Endodermal cell (in vitro differentiated cells): ENCODE measurements at places on chromosomes 16 and 17.

GRCh38 chr17:52134641-52135040, 23.9 kb downstream of the CA10 start:
- H3K4me1 ChIP-seq: no peaks in the 10 kb centered on the region
- DNase-seq: no peak
- H3K4me3 ChIP-seq: no peak overlapping the region
- H3K27me3 ChIP-seq: peaks cover 62% of the 10 kb centered on the region

DNA sequence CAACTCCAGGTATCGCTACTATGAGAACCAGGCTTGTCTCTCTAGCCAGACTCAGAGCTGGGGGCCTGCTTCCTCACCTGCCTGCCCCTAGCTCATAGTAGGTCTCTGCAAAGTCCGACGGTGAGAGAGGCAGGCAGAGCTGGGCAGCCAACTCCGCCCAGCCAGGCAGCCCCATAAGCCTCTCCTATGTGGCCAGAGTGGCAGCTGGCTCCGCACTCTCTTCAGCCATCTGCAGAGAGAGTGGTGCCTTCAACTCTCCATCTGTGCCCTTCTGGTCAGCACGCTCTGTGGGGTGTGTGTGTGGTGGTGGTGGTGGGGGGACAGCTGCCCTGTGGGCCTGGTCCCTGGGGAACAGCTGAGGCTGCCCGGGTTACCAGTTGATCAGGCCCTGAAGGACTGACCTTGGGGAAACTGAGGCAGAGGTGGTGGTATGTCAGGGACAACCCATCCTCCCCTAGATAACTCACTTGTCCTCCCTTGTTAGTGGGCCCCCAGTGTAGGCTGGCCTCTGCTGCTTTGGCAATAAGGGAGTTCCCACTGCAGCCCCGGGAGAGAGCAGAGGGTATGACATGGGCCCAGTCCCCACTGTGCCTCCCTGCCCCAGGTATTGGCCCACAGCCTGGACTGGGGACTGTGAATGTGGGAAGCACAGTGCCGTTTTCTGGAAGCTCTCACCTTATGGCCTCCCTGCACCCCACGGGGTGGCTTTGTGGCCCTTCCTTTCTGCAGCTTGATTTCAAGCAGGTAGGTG, 1.8 kb upstream of the ADGRG1 start:
- peaks cover 2% of the 10 kb centered on the region for H3K4me1 ChIP-seq
- H3K27ac ChIP-seq: peak overlapping the region; percentile 13
- H3K36me3 ChIP-seq: no peaks in the 10 kb centered on the region

GRCh38 chr17:40352779-40353394, 11.7 kb downstream of the GJD3 start:
- no peaks in the 10 kb centered on the region for H3K4me1 ChIP-seq
- DNase-seq: peak; percentile 63
- H3K27ac ChIP-seq: no peak overlapping the region
- H3K27me3 ChIP-seq: no peaks in the 10 kb centered on the region
- no peak overlapping the region for H3K4me3 ChIP-seq
- H3K36me3 ChIP-seq: peaks cover 54% of the 10 kb centered on the region

GRCh38 chr17:27259356-27259755, 34.6 kb upstream of the WSB1 start:
- no peaks in the 10 kb centered on the region for H3K4me1 ChIP-seq
- no peaks in the 10 kb centered on the region for H3K27me3 ChIP-seq
- H3K36me3 ChIP-seq: no peaks in the 10 kb centered on the region

GRCh38 chr17:49497148-49498028, 2.3 kb downstream of the NGFR start:
- peaks cover 5% of the 10 kb centered on the region for H3K4me1 ChIP-seq
- DNase-seq: peak; percentile 94
- no peak overlapping the region for H3K27ac ChIP-seq
- peak overlapping the region; percentile 70 for H3K4me3 ChIP-seq
- no peaks in the 10 kb centered on the region for H3K36me3 ChIP-seq
- H3K27me3 ChIP-seq: peaks cover 65% of the 10 kb centered on the region

DNA sequence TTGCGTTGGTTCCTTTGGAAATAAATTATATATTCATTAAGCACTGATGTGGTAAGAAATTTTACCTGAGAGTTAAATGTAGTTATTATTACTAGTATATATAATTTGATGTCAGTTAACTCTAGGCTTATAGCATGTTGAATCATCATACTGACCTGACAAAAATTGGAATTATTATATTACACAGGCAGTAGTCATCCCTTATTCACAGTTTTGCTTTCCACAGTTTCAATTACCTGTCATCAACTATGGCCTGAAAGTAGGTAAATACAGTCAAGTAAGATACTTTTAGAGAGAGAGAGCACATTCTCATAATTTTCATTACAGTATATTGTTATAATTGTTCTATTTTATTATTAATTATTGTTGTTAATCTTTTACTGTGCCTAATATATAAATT, 1074.7 kb downstream of the CDH11 start:
- no peak overlapping the region for H3K4me3 ChIP-seq
- H3K4me1 ChIP-seq: no peaks in the 10 kb centered on the region
- no peak overlapping the region for H3K27ac ChIP-seq
- H3K27me3 ChIP-seq: no peaks in the 10 kb centered on the region

- H3K4me1 ChIP-seq: no peaks in the 10 kb centered on the region
- no peak for DNase-seq
- no peak overlapping the region for H3K27ac ChIP-seq
- H3K4me3 ChIP-seq: no peak overlapping the region
Measured at GRCh38 chr16:1845985-1846384, 19.0 kb downstream of the FAHD1 start.

GRCh38 chr17:66830451-66830850, 4.5 kb upstream of the CACNG5 start:
- peaks cover 32% of the 10 kb centered on the region for H3K27me3 ChIP-seq
- H3K36me3 ChIP-seq: no peaks in the 10 kb centered on the region
- H3K4me3 ChIP-seq: no peak overlapping the region
- DNase-seq: peak; percentile 92
- H3K27ac ChIP-seq: no peak overlapping the region
- peaks cover 9% of the 10 kb centered on the region for H3K4me1 ChIP-seq

DNA sequence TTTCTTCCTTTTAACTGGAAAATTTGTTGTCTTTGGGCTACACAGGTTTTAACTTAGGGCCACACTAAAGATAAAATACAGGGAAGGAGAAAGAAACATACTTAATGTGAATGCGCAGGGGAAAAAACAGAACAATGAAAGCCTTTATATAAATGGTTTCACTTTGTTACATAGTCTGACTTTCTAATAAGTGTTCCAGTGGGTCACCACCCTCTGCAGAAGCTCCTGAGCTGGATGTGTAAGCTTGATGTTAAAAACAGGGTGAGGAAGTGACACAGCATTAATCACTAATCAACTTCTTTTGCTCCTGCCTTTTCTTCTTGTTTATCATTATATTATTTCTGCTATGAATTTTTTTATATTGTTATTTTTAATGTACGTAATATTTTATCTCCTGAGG, 445.6 kb upstream of the CA10 start:
- H3K27me3 ChIP-seq: no peaks in the 10 kb centered on the region
- H3K4me3 ChIP-seq: no peak overlapping the region

DNA sequence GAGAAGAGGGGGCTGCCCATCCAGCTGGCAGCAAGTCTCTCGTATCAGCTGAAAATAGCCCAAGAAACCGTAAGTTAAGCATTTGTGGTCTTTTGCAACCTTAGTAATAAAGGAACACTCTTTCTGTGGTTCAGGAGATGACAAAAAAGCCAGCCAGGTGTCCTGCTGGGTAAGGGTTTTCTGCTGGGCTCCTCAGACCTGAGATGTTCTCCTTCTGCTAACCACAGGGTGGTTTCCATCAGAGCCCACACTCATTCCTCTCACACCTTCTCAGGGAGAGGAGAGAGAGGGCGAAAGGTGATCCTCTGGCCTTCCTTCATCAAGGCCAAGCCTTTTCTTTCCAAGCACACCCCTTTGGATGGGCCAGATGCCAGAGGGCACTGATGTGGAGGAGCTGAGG, 70.7 kb downstream of the TEX14 start:
- no peak for DNase-seq
- peaks cover 68% of the 10 kb centered on the region for H3K27me3 ChIP-seq
- H3K36me3 ChIP-seq: no peaks in the 10 kb centered on the region

GRCh38 chr16:19997734-19998133, 76.0 kb downstream of the GPR139 start:
- no peak overlapping the region for H3K4me3 ChIP-seq
- no peak for DNase-seq
- H3K36me3 ChIP-seq: no peaks in the 10 kb centered on the region
- no peaks in the 10 kb centered on the region for H3K4me1 ChIP-seq
- no peaks in the 10 kb centered on the region for H3K27me3 ChIP-seq

DNA sequence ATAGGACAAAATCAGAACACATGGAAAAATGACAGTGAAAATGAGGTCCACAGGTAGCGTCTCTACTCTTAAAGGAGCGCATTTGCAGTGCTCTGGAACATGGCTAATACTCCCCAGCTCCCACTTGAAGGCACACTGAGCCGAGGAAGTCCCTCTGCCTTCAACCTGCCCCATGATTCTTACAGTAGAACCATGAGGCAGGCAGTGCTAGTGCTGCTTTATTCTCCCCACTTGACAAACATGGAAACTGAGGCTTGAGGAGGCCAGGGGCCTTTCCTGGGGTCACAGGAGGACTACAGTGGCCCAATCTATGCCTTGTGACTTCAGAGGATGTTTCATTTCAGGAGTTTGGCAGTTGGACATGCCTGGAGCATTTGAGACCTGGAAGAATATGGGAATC, 244.1 kb upstream of the MAF start:
- H3K27me3 ChIP-seq: no peaks in the 10 kb centered on the region
- H3K27ac ChIP-seq: no peak overlapping the region
- H3K36me3 ChIP-seq: no peaks in the 10 kb centered on the region
- DNase-seq: no peak
- no peaks in the 10 kb centered on the region for H3K4me1 ChIP-seq

DNA sequence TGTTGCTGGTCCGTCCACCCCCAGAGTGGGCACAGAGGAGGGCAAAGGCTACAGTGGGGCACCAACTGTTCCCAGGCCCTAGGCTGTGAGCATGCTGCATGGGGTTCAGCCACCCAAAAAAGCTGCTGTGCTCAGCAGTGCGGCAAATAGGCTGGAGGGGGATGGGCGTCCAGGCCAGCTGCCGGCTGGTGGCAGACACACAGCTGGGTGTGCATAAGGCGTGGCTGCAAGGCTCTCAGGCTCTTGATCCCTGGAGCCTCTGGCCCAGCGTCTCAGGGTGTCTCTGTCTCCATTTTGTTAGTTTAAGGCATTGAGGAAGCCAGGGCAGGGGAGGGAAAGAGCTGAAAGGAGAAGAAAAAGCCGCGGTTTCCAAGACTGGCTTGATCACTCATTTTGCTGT, 8.8 kb downstream of the RPL19 start:
- H3K27me3 ChIP-seq: peaks cover 20% of the 10 kb centered on the region
- H3K36me3 ChIP-seq: peaks cover 12% of the 10 kb centered on the region
- DNase-seq: peak; percentile 77
- H3K4me3 ChIP-seq: no peak overlapping the region
- peaks cover 4% of the 10 kb centered on the region for H3K4me1 ChIP-seq
- no peak overlapping the region for H3K27ac ChIP-seq

DNA sequence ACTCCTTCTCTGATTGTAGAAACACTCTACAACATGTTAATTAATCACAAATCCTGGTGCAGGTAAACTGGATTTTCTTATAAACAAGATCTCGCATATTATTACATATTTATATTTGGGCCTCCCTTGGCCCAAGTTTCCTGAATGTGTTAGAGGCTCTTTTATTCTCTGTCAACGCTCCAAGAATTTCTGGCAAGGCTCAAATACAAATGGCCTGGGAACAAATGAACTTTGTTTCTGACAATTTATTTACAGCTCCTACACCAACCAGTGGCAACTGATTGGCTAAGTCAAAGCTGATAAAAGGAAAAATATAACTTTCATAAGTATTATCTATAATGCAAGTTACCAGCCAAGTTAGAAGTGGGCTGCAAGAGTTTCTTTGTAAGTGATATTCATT, 64.9 kb upstream of the CORO6 start:
- H3K36me3 ChIP-seq: no peaks in the 10 kb centered on the region
- no peak for DNase-seq
- H3K4me3 ChIP-seq: no peak overlapping the region
- no peaks in the 10 kb centered on the region for H3K27me3 ChIP-seq

DNA sequence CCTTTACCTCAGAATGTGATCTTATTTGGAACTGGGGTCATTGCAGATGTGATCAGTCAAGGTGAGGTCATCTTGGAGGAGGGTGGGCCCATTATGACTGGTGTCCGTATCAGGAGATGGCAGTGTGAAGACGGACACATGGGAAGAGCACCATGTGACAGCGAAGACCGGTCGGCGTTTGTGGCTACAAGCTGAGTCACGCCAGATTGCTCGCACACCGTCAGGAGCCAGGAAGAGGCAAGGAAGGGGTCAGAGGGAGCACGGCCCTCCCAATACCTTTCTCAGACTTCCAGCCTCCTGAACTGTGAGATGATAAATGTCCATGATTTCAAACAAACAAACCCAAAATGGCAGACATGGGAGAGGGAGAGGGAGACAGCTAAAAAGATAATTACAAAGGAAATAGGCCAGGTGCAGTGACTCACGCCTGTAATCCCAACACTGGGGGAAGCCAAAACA, 13.2 kb downstream of the STARD3 start:
- no peak overlapping the region for H3K4me3 ChIP-seq
- DNase-seq: no peak
- peaks cover 18% of the 10 kb centered on the region for H3K4me1 ChIP-seq

DNA sequence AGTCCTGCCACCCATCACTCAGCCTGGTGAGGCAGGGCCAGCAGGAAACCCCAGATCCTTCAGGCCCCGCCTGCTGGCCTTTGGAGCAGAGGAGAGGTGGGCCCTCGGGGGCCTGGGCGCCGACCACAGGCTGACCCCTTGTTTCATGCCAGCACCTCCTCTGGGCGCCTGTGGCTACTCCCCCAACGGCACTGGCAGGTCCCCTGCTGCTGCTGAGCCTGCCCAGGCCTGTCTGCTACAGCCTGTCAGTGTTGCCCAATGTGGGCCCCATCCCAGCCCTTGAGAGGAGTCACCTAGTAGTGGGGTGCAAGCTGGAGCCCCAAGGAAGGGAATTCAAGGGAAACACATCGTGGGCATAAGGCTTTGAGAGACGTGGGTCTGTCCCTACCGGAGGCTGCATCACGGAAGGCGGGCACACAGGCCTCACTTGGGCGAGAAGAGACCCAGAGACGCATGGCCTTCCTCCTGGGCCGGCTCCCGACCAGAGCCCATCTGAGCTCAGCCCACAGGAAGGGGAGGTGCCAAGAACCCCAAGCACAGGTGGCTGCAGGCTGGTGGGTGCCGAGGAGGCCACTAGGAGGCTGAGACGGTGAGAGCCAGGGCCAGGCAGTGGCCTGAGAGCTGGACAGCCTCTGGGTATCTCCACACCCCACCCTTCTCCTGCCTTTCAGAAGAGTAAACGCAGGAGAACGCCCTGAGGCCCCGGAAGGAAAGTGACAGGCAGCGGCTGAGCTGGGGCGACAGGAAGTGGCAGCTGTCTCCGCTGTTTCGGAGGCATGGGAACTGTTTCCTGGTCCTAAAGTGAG, 8.0 kb upstream of the FASN start:
- no peaks in the 10 kb centered on the region for H3K36me3 ChIP-seq
- peaks cover 23% of the 10 kb centered on the region for H3K4me1 ChIP-seq
- H3K27ac ChIP-seq: no peak overlapping the region
- no peak overlapping the region for H3K4me3 ChIP-seq

DNA sequence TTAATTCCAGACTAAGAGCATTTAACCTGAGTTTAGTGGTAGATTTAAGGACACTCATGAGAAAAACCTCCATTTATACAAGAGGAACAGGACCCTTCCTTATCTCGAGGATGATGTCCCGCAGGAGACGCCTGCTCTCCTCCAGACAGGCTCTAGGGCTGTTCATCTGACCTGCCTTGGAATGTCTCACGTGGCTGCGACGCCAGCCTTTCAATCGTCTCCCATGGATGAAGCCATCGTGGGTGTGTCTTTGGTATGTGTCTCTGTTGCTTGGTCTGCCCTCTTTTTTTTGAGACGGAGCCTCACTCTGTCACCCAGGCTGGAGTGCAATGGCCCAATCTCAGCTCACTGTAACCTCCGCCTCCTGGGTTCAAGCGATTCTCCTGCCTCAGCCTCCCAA, 16.5 kb downstream of the CHMP6 start:
- DNase-seq: no peak
- no peaks in the 10 kb centered on the region for H3K36me3 ChIP-seq
- H3K27me3 ChIP-seq: peaks cover 48% of the 10 kb centered on the region
- H3K27ac ChIP-seq: no peak overlapping the region
